ENCODE measurements at places on chromosomes 13 and 19.

GRCh38 chr19:47729468-47729798, 15.9 kb upstream of the NOP53 start:
- no peak for DNase-seq

DNA sequence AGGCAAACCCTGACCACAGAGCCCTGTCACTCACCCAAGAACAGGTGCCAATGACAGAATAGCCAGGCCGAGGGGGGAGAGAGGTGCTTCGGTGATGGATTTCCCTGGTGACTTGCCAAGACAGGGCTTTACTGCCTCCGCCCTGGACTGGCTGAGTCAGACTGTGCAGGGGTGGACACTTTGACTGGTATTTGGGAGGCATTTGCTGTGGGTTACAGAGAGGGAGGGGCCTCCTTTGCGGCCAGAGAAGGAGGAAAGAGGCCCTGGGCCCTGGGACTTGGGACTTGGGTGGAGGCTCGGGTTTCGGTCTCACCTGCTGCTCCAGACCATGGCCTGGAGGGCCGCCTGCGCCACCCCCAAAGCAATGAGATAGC, 4.6 kb upstream of the EPS8L1 start:
- no peak for DNase-seq

DNA sequence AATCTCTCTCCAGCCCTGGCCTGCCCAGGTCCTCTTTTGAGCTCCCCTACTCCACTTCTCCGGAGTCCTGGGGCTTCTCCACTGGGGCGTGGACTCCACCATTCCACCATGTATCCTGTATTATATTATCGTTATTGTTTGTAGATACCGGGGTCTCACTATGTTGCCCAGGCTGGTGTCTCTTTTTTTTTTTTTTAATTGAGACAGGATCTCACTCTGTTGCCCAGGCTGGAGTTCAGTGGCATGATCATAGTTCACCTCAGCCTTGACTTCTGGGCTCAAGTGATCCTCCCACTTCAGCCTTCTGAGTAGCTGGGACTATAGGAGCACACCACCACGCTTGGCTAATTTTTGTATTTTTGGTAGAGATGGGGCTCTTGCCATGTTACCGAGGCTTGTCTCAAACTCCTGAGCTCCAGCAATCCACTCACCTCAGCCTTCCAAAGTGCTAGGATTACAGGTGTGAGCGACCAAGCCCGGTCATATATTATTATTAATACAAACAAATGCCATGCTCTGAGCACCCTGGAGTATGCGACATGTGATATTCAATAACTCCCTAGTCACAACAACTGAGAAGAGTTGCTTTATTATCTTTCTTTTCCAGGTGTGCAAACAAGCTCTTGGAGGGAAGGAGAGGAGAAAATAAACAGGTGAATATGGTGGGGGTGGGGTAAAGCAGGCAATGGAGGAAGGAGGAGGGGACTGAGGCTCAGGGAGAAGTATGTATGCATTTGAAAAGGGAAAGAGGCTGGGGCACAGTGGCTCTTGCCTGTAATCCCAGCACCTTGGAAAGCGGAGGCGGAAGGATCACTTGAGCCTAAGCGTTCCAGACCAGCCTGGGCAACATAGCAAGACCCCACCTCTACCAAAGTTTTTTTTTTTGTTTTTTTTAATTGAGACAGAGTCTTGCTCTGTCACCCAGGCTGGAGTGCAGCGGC, 2.8 kb upstream of the CERS4 start:
- DNase-seq: no peak

GRCh38 chr13:99161512-99161911, 39.1 kb upstream of the UBAC2 start:
- DNase-seq: no peak

GRCh38 chr19:23817519-23817918, 58.8 kb upstream of the ZNF681 start:
- no peak for DNase-seq

DNA sequence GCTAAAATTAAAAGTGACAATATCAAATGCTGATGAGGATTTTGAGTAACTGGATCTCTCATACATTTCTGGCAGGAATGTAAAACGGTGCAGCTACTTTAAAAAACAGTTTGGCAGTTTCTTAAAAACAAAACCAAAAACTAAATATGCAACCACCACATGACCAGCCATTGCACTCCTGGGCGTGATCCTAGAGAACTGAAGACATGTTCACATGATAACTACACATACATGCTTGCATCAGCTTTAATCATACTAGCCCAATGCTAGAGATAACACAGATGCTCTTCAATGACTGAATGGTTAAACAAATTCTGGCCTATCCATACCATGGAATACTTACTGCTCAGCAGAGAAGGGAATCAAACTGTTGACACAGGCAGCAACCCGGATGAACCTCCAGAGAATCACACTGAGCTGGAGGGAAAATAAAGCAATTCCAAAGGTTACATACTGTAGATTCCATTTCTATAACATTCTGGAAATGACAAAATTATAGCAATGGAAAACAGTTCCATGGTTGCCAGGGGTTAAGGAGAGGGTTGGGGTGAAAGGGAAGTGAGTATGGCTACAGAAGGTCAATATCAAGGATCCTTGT, 25.5 kb upstream of the NAXD start:
- no peak for DNase-seq

DNA sequence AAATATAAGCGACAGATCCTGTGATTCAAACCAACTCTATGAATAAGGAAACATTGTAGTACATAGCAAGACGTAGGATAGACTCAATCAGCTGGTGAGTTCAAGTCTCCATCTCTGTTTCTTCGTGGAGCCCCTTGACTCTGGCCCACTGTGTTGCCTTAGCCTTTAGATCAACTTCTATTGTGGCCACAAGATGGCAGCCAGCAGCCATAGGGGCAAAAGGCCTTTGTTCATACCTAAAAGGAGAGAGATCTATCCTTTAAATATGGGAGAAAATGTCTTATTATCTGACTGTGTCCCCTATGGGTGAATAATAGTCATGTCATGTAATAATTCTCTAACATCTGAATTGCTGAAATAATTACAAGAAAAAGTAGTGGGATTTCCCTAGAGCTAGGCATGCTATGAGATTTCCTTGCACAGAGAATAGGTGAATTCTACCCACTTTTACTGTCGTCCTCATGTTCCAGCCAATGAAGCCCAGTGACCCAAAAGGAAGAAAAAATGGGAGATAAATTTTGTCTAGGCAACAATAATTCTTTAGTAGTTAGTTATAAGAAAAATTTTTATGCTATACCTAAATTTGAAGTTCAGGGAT, 129.4 kb downstream of the PCDH20 start:
- no peak for DNase-seq

DNA sequence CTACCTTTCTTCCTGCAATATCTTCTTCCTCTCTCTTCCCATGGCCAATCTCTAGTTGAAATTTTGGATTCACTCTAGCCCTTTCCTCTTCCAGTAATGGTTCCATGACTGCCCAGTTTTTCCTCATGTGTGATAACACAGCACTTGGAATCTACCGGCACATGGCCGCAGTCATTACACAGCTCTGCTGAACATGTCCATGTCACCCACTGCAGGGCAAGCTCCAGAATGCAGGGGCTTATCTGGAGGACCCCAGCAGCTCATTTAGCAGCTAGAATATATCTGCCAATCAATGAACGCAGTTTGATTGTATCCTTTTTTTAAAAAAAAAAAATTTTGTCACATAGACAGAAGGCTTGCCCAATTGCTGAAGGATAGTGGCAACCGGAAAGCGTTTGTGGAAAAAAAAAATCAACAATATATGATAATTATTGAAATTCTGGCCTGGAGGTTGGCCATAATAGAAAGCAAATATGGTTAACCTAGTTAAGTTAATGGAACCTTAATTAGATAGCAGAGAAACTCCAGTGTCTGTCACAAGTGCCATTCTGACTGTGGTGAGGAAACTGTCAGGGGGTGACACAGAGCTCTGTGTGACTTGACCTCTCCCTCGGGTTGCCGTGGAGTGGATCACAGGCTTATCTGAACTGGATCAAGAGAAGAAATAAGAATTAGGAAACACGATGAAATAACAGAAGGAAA, 426.7 kb downstream of the LIG4 start:
- DNase-seq: no peak

GRCh38 chr19:12112701-12113100, 27.4 kb downstream of the ZNF20 start:
- DNase-seq: no peak

DNA sequence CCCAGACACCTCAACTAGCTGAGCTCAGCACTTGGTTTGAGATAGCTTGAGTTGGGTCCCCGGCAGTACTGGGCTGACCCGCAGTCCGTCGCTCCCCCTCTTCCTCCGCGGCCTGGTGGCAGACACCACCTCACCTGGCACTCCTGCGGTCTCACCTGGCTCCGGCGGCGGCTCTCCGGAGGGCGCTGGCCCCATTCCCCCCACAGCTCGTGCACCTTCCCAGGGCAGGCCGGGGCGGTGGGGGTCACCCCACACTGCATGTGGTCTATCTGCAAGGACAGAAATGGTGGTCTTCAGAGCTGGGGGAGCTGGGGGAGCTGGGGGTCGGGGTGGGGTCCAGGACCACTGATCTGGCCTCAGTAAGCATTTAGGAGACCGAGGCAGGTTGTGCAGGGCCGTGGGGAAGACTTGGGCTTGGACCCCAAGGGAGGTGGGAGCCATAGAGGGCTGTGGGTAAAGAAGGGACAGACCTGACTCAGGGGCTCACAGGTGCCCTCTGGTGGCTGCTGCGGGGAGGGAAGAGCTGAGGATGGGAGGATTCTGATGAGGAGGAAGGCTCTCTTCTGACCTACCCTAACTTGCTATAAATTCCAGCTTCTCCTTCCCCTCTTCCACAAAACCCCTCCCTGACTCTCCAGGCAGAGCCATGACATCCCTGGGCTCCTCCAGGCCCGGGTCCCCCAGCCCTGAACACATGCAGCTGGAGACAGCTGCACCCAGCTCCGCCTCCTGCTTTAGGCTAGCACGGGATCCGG, 6.7 kb upstream of the PLIN4 start:
- DNase-seq: peak; percentile 41

- no peak for DNase-seq
Observed at GRCh38 chr19:14149509-14149994, 13.2 kb upstream of the ASF1B start.

DNA sequence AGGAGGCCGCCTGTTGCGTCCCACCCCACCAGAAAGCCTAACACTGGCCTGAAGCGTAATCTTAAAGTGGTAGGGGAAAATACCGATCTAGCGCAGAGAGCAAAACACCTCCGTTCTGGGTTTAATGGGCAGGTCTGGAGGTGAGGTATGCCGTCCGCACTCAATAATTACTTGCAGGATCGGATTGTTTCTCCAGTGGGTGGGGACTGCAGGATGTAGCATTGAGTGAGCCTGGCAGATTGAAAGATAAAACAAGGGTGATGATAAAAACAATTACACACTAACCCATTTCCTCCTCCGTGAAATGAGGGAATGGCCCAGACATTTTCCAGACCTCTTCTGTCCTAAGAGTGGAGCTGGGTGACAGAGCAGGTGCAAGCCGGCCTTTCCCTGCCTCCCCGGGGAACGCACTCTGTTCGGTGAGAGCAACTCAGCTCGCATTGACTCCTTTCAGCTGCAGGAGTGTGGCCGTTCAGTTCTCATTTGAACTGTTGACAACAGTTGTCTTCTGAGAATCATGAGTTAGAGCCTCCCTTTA, 110.2 kb upstream of the DOCK9 start:
- DNase-seq: no peak

DNA sequence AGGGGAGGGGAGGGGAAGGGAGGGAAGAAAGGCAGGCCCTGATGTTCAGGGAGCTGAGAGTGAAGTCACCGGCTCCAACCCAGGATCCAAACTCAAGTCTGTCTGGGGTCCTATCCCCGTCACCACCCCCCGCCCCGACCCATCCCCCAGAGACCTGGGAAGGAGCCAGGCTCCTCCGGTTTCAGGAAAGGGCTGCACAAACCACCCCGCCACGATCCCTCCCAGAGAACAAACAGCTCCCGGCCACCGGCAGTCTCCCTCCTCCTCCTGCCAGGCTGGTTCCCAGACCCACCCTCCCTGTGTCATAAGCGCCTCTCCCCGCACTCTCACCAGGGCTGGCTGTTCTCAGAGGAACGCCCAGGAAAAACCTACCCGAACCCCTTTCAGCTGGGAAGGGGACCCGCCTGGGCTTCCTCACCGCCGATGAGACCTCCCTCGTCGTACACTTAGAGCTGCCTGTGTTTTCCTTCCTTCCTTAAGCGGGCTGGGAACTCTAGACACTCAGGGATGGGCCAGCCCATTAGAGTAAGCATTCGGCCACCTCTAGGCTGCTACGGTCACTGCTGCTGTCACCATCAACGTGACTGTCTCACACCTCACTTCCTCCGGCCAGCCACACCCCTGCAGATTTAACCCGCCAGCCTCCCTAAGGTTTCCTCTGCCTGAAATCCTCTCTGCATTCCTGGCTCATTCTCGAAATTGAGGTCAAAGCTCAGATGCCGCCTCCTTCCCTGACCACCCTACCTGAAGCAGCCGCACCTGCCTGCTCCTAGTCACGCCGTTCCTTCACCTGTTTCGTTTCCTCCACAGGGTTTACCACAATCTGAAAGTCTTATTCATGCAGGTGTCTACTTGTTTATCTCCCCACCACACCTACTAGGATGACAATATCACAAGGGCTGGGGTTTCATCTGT, 6.3 kb upstream of the RDH13 start:
- no peak for DNase-seq

GRCh38 chr19:17794731-17795494, at the start of gene B3GNT3:
B3GNT3 (plus strand) TSS chr19:17795138; CDS start chr19:17807808, 12,670 bp downstream.
- DNase-seq: no peak

DNA sequence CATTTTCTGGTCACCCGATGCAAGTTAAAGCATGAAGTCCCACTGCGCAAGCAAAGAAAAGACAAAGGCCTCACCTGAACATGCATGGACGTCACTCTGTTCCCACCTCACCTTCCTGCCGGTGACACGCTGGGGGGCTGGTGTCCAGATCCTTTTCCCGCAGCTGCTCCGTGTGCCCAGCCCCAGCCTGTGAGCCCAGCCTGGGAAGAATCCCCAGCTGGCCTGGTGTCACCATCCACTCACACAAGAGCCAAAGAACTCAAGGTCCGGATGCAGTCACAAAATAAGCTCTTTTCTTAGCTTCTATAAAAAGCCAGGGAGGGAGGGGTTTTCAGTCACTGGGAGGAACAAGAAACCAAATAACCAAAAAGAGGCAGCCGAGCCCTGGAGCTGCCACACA, 249.9 kb downstream of the COL4A1 start:
- DNase-seq: no peak

- no peak for DNase-seq
Observed at GRCh38 chr19:34722353-34722752, 11.7 kb upstream of the ZNF181 start.

- no peak for DNase-seq
Observed at GRCh38 chr19:10946958-10947657, 13.7 kb upstream of the SMARCA4 start.

DNA sequence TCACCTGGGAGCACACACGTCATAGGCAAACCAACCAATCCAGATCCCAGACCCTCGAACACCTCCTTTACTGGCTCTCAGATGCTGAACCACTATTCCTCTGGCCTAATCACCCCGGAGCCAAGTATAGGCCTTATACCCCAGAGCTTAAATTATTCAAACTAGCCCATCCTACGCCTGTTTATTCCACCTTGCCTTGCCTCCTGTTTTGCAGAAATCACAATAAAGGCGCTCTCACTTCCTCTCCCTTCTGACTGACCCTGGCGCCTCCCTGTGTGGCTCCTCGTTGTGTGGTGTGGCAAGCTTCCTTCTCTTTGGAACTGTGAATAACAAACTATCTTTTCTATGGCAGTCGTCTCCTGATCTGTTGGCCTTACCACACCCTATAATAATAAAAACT, 354.9 kb downstream of the ENOX1 start:
- DNase-seq: no peak

Data from stimulated activated CD8-positive, alpha-beta memory T cell treated with anti-CD3 and anti-CD28 coated beads, Interleukin-15, amount 100 ng/mL, for 4 hours (primary cell).